ENCODE measurements at places on chromosomes 11 and 22. TPM values are rescaled to one million over a fixed set of nuclear protein-coding genes. Genes with fewer than 3 reads are reported as not detected.

- DNase-seq: peak; percentile 68
These were observed at the start of gene DESI1 for GRCh38 chr22:41620589-41621098. DESI1 (minus strand) TSS chr22:41621043; CDS start chr22:41620839, 204 bp downstream.

- no peak for DNase-seq
These were observed 27.4 kb downstream of the FBLN1 start for GRCh38 chr22:45529971-45530575.

DNA sequence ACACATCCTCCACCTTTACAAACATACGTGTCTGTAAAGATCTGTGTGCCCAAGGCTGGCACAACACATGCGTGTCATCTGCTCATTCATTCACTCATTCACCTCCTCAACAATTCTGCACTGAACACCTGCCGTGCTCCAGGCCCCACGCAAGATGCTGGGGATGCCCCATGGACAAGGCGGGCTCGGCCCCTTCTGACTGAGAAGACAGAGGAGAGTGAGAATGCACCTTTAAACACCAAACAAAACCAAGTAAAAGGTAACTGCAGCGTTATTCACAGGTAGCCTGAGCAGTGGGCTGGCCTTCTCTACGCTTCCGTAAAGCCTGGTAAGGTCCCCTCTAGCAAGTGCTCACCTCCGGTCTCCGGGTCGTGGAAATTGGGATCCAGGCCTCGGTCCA is 142.8 kb downstream of the SHANK2 start:
- no peak for DNase-seq

DNA sequence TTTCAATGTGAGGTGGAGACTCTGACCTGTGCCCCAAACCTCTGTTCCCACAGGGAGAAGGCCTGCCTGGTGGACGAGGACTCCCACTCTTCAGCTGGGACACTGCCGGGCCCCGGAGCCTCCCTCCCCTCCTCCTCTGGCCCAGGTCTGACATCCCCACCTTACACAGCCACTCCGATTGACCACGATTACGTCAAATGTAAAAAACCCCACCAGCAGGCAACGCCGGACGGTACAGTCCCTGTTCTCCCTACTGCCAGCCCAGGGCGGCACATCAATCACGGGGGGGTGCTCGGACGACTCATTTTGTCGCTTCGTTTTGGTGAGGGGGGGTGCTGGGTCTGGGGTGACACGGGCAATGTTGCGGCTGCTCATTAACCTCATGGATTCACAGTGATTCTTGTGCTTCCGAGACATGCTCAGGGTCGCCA is 83.3 kb upstream of the SUSD2 start:
- no peak for DNase-seq

- DNase-seq: no peak
These were observed 4.6 kb downstream of the SYT12 start for GRCh38 chr11:67027483-67027930.

- DNase-seq: no peak
These were observed 30.6 kb upstream of the PANX2 start for GRCh38 chr22:50139843-50140415.

GRCh38 chr22:46447906-46448305 is 89.5 kb downstream of the CELSR1 start:
- DNase-seq: no peak

Gene ANGPTL5
- total RNA-seq: not detected

DNA sequence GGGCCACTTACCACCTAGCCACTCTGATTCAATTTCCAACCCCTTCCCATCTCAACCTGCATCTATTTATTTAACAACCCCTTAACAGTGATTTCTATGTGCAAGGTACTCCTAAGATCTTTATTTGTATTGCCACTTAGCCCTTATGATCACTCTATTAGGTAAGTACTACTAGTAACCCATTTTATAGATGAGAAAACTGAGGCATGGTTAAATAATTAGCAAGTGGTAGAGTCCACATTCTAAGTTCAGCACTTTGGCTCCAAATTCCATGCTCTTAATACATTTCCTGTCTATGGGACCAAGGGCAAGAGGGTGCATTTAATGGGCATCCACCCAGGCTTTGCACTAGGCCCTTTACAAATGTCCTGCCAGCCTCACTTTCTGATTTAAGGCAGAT is 38.1 kb upstream of the CSNK2A3 start:
- no peak for DNase-seq

GRCh38 chr22:48926136-48926535 is 901.5 kb downstream of the BRD1 start:
- DNase-seq: no peak

DNA sequence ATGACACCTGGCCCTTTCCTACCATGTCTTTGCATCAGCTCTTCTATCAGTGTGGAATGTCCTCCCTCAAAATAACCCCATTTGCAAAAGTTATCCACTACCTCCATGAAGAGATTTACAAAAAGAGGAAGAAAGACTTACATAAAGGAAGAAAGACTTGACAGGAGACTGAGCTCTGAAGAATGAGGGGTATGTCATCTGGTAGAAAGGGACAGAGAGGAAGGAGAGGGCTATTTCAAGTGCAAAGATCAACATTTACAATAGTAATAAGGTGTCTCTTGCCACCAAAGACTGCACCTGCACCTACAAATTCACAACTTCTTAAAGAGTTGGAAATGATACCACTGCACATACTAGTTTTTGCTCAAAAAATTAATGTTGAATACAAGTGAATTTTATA is 18.2 kb downstream of the PAK1 start:
- DNase-seq: no peak

- no peak for DNase-seq
These were observed 4.9 kb downstream of the CHRM4 start for GRCh38 chr11:46386674-46387073.

DNA sequence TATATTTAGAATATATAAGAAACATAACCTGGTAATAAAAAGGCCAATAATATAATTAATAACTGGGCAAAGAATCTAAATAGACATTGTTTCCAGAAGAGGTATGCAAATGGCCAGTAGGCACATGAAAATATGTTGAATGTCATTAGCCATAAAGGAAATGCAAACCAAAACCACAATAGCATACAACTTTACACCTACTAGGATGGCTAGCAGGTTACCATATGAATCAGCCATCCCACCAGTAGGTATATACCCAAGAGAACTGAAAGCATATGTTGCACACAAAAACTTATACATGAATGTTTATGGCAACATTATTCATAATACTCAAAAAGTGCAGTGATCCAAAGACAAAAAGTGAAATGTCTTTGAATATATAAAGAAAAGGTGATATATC is 2.7 kb upstream of the OR2D2 start:
- no peak for DNase-seq

Gene H19
- 1.5 TPM for total RNA-seq

- no peak for DNase-seq
These were observed 157.7 kb downstream of the MAML2 start for GRCh38 chr11:96185220-96185768.

- no peak for DNase-seq
These were observed 81.7 kb downstream of the MPPED2 start for GRCh38 chr11:30504468-30504867.

DNA sequence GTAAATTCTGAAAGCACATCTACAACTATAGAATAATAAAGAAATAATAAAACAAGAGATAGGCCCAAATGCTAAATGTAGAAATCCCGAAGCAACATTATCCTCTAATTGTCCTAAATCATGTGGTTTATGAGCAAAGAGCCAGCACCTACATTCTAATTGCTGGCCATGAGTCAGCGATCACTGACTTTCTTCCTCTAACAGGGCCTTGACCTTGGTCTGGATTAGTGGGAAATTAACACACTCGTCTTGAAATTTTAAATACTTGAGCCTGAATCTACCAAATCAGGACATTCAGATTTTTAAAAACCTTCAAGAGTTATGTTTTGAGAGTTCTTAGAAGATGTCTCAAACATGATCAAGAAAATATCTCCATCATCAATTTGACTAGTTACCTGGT is 727.6 kb downstream of the METTL15 start:
- DNase-seq: no peak

GRCh38 chr11:113725407-113725806 is 19.3 kb upstream of the TMPRSS5 start:
- no peak for DNase-seq

DNA sequence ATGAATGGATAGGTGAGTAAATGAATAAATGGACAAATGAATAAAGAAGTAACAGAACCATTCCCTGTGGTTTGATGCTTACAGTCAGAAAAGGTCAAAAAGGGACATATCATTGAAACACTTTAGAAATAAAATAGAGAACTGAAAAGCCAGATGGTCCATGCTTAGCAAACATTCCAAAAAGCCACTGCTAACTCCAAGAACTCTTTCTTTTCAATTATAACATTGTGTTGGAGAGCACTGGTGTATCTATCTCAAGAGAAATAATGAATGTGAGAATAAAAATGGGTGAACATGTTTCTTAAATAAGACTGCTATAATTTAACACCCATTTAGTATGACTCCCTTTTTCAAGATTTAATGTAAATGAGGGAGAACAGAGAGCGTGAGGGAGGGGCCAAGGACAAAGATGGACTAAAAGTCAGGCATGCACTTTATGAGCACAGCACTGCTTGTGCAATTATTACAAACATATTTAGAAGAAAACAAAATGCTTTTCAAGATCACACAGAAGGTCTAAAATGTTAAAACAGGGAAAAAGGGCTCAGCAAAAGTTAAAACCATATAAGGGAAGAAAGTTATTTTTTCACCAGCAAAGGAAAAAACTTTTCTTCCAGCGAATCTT is 224.3 kb upstream of the PITPNB start:
- no peak for DNase-seq

- DNase-seq: no peak
These were observed 10.9 kb downstream of the PDGFB start for GRCh38 chr22:39233710-39234471.

Gene UVRAG
- total RNA-seq: 30.4 TPM

- no peak for DNase-seq
These were observed 135.7 kb downstream of the COMMD9 start for GRCh38 chr11:36153551-36153950.

GRCh38 chr22:20421507-20421874 is 16.1 kb downstream of the SCARF2 start:
- DNase-seq: no peak
